Activated CD4-positive, alpha-beta T cell treated with anti-CD3 and anti-CD28 coated beads, Interleukin-10, Interleukin-2, amounts not matched to agents 100 ng/mL and 50 ng/mL, durations not matched to agents 16 hours and 8 hours (primary cell): ENCODE measurements at places on chromosomes 12 and 14.
A peak's percentile ranks its signal among the peaks of the same experiment; 100 is the strongest.

DNA sequence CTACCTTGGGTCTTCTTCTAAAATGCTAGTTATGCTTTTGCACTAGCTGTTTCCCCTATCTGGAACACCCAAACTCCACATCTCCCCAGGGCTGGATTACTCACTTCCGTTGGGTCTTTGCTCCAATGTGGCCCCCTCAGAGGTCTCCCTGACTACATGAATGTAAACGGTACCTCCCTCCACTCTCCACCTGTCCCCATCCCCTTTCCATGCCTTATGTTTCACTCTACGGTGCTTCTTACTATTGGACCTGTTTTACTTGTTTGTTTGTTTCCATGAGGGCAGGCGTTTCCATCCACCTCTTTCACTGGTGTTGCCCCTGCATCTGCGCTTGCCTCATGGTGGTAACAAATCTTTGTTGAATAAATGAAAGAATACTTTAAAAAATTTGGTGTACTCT lies 256.4 kb downstream of the SNAPC1 start:
- DNase-seq: no peak

- DNase-seq: no peak
These were observed 17.4 kb upstream of the ANKRD33 start for GRCh38 chr12:51870504-51870903.

DNA sequence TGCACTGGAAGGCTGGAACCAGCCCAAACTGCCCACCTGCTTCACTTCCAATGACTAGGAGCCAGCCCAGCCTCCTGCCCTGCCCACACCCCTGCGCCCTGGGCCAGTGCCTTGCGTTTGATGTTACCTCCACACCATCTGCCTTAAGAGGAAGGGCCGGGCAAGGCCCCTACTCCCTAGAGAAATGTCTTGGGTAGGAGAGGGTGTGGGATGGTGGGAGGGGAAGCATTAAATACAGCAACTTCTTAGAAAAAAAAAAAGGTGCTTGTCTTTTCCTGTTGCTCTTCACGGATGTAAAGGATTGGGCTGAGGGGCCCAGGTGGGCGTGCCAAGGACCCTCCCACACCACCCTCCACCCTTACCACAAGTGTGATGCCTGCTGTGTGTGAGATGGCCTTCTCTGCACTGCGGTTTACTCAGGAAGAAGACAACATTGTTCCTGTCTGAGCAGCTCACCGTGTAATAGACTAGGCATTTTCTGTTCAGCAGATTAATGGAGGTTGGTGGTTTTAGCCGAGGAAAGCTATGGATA lies 99.9 kb downstream of the NINJ2 start:
- DNase-seq: peak; percentile 71

- no peak for DNase-seq
These were observed 85.7 kb downstream of the DUSP16 start for GRCh38 chr12:12476857-12477531.

- peak; percentile 67 for DNase-seq
These were observed 699 bp downstream of the MGAT2 start for GRCh38 chr14:49621114-49621881.
